Neuronal stem cell (in vitro differentiated cells): ENCODE measurements at places on chromosomes 2 and 18.
A peak's percentile ranks its signal among the peaks of the same experiment; 100 is the strongest.

- DNase-seq = peak; percentile 37
Observed at GRCh38 chr2:46298522-46299353, 1.5 kb downstream of the EPAS1 start.

DNA sequence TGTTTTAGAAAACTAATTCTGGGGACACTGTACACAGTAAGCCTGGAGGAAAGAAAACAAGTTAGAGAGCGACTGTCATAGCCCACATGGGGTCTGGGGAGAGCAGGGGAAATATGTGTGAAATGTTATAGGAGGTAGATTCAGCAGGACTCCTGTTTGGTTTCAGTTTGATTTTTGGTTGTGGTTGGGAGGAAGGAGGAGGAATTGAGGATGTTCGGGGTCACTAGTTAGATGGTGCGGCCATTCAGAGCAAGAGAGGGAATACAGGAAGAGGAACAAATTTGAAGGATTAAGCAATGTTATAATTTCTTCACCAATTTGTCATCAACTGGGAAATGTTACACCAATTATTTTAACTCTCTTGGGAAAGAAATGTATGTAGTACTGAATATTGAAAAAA lies 25.1 kb downstream of the TTC39C start:
- no peak for DNase-seq

DNA sequence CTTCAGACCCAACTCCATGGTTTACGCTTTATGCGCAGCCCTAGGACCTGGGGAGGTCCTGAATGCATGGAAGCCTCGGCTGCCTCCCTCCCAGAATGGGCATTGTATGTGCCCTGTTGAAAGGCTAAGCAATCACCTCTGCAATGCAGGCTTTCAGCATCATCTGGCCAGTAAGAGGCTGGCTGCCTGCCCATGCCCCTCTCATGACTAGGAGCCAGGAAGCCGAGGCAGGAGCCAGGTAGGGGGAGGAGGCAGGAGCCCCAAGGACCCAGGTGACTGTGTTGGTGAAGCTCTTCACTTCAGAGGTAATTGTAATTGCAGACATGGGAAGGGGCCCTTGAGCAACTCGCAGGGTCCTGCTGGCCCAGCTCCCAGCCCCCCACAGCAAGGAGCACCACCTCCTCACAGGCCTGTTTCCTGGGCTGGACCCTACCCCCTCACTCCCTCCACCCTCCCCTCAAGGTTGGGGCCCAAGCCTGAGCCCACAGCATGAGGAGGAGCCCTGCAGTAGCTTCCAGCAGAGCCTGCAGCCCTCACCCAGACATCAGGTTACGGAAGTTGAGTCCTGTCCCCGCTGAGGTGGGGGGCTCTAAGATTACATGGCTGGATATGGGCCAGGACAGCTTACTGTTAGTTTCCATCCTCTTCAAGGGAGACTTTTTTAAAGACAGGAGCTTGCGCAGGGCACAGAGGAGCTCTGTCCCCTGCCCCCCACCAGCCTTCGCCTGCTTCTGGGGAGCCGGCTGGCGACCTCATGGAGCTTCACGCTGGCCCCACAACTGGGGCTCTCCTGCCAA lies 21.9 kb downstream of the CRACDL start:
- no peak for DNase-seq

- no peak for DNase-seq
Observed at GRCh38 chr18:76498064-76498463, 3.0 kb upstream of the ZNF516 start.

GRCh38 chr2:9397201-9397600 lies 26.1 kb downstream of the ITGB1BP1 start:
- DNase-seq = no peak

DNA sequence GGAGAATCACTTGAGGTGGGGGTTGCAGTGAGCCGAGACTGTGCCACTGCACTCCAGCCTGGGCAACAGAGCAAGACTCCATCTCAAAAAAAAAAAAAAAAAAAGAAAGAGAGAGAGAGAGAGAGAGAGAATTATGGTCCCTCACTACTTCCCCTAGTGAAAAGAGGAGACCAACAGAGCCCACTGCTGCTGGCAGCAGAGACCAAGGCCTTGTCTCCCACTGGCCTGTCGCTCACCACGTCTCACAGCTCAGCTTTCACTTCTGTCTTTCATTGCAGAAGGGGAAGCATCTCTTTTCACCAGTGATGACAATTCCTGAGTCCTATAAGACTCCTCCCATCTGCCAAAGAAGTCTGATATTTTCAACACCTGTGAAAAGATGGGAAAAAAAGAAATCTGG lies 81.3 kb downstream of the CLHC1 start:
- no peak for DNase-seq

DNA sequence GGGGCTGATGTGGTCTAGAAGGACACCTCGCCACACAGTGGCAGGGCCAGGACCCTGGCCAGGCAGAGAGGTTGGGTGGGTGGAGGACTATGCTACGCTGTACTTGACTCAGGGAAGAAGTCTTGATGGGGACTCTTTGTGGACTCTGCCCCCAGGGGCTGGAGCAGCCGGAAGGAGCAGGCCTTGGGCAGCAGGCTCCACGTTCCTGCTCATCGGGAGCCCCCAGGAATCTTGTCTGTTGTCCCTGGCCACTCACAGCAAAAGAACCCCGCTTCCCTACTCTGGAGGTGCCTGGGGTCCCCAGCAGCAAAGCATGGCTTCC lies 79.0 kb downstream of the POLR1A start:
- no peak for DNase-seq

DNA sequence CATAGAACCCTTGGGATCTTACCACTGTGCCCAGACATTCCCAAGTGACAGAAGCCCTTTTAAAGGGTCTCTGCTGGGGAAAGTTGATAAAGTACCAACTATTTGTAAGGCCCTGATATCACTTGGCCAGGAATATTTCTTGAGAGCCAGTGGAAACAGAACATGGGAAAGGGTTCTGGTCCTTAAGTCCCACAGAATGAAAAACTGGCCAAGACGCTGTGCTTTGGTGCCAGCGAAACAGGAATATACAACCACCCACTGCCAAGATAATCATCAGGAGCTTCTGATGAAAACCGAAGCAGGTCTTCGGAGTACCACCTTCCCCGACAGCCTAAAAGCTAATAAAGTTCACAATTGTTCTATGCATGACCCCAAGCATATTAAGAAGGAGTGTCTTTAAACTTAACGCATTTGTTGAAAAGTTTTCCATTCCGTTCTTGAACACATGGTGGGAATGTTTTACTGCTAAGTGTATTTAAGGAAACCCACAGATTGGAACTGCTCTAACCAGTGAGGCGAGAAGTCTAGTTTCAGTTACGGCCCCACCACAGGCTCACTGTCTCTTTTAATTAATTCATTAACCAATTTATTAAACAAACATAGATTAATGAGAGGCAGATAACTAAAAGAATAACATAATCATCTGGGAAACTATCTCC lies 152.6 kb downstream of the ANKRD44 start:
- DNase-seq = no peak

- no peak for DNase-seq
Observed at GRCh38 chr2:95104606-95105005, 17.0 kb downstream of the MRPS5 start.
